ENCODE measurements at places on chromosomes 12 and 14.

DNA sequence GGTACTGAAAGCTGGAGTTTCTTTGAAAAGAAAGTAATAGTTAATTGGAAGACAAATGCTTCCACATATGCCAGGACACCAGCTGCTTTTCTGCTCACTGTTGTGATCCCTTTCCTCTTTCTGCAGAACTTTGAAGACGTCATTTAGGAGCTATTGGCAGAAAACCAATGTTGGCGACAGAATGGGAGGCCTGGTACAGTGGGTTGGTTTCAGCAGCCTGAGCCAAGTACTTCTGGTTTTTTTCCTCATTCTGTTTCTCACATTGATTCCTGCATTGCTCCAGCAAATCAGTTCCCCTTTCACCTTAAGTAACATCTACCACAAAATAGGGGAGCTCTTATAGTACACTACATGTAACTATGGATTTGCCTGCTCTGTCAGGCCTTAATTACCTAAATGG, 96.9 kb downstream of the FIGNL2 start:
- no peak for DNase-seq

GRCh38 chr14:74606727-74607126, 5.3 kb downstream of the LTBP2 start:
- DNase-seq = no peak

GRCh38 chr14:56416213-56416612, 163.4 kb upstream of the TMEM260 start:
- no peak for DNase-seq

- DNase-seq = no peak
Measured at GRCh38 chr14:79100578-79100977, 930.4 kb downstream of the NRXN3 start.

DNA sequence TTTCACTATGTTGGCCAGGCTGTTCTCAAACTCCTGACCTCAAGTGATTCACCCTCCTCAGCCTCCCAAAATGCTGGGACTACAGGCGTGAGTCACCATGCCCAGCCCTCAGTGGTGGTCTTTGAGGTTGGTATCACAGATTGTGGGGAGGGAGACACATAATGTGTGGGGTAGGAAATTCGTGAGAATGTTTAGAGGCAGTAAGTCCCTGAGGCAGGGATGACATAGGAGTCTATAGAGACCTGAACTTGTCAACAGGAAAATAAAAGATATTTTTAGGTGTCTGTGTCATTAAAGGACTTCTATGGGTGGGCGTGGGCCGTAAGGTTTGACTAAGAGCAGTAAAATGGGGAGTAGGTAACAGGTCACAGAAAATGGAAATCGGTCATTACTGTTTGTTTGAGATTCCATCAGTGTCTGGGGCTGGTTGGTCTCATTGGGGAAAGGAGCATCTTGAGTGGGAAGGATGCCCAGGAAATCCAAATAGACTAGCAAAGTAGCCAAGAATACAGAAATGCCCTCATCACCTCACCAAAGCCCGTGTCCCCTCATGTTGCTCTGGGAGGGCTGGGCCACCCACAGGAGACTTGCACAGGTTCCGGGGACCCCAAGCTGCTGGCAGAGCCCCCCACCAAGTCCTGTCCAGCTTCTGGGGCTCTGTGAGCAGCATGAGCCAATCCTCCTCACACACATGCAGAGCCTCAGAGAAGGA, 63.6 kb upstream of the BCL2L14 start:
- DNase-seq = no peak

GRCh38 chr14:63383776-63384367, 65.1 kb upstream of the GPHB5 start:
- no peak for DNase-seq

Data from ACHN (cell line).